Forelimb muscle (tissue), 1 donor: ENCODE measurements at places on chromosomes 5 and 9.

GRCh38 chr5:88298425-88298824 lies 29.8 kb upstream of the TMEM161B start:
- no peak for DNase-seq

- no peak for DNase-seq
Measured at GRCh38 chr5:153969563-153969895, 69.2 kb downstream of the FAM114A2 start.

- DNase-seq = no peak
Measured at GRCh38 chr5:38163636-38164237, 94.6 kb upstream of the EGFLAM start.

- DNase-seq = no peak
Measured at GRCh38 chr9:121658166-121658565, 6.7 kb downstream of the DAB2IP start.

GRCh38 chr9:37566716-37567115 lies 9.5 kb downstream of the FBXO10 start:
- DNase-seq = no peak

DNA sequence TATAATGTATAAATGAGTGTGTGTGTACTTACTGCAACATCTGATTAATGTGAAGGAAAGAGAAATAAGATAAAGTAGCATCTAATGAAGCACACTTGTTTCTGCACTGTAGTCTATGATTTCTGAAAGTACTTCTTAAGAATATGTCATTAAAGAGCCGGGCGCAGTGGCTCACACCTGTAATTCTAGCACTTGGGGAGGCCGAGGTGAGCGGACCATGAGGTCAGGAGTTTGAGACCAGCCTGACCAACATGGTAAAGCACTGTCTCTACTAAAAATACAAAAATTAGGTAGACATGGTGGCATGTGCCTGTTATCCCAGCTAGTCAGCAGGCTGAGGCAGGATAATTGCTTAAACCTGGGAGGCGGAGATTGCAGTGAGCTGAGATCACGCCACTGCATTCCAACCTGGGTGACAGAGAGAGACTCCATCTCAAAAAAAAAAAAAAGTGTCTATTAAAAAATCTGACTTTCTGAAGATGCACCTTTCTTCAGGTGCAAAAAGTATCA lies 556.9 kb downstream of the PTPRD start:
- DNase-seq = no peak

DNA sequence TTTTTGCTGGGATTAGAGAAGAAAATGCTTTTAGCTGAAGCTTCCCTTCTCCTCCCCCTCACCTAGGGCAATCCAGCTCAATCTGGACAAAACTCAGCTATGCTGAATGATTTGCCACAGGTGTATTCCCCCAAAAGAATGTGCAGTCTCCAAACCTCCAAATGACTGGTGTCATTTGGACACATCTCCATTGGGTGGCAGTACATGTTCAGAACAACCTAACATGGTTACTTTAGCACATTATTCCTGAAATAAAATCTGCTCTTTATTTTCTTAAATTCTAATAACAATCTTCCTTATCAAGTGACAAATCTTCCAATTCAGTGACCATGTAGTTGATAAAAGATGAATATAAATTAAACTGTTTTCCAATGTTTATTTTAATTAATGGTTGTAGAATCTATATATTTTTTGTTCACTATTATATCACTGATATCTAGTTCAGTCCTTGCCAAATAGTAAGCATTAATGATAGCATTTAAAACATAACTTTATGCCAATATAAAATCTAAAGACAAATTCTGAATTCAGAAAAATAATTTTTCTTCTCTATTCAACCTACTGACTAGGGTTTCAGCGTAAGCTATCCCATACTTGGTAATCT lies 61.3 kb upstream of the MOCS2 start:
- DNase-seq = no peak
